AG10803 (cell line): ENCODE measurements at places on chromosomes 7 and 10.
A peak's percentile ranks its signal among the peaks of the same experiment; 100 is the strongest.

DNA sequence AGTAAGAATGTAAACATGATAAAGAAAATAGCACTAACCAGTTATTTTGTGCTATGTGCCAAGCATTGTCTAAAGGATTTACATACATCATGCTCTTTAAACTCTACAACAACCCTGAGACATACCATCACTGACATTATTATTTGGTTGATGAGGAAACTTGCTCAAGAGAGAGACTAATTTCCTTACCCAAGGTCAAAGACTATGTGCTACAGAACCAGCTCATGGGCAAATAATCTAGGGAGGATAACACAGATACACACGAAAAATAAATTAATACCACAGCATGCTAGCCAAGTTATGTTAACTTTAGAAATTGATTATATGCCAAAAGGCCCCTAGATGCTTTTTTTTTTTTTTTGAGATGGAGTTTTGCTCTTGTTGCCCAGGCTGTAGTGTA, 2.7 kb downstream of the ANKRD16 start:
- DNase-seq, result peak; percentile 6

- DNase-seq, result no peak
Observed at GRCh38 chr7:44622342-44623151, 16.1 kb downstream of the OGDH start.

DNA sequence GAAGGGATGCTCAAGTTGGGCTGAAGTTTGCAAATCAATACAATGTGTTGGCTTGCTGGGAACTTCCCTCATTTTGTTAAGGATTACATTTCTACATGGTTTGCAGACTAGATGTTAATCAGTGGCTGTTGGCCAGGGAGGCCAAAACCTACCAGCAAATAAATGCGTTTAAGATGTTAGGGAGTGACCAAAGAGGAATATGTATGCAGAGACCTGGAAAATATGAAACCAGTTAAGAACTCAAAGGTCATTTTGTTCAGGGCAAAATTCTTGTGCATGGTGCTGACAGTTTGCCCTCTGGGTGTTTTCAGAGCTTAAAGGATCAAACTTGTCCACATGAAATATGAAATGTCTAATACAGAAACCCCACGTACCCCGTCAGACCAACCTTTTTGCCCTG, 30.3 kb downstream of the GATA3 start:
- DNase-seq, result no peak

DNA sequence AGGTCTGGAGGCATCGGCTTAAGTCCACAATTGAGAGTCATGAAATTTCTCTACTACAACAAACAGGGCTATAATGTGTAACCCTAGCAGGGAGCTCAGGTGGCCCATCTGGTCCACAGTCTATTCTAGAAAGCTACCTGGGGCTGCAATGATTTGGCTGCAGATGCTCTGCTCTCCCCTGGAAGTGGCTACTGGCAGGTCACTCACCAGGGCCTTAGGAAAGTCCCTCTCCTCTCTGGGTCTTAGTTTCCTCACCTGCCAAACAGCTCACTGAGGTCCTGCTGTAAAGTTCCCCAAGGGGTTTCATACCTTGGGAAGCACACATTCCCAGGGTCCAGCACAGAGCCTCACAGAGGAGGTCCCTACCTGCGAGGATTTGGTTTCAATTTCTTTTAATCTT, 2.5 kb downstream of the IGFBP3 start:
- DNase-seq, result no peak

GRCh38 chr7:145151676-145152075, 315.8 kb upstream of the TPK1 start:
- no peak for DNase-seq

GRCh38 chr7:128194533-128195282, 46.4 kb upstream of the LEP start:
- DNase-seq, result no peak

- DNase-seq, result no peak
Observed at GRCh38 chr10:125134483-125134848, 25.9 kb downstream of the CTBP2 start.

GRCh38 chr10:97843281-97843671, 6.4 kb upstream of the GOLGA7B start:
- no peak for DNase-seq

DNA sequence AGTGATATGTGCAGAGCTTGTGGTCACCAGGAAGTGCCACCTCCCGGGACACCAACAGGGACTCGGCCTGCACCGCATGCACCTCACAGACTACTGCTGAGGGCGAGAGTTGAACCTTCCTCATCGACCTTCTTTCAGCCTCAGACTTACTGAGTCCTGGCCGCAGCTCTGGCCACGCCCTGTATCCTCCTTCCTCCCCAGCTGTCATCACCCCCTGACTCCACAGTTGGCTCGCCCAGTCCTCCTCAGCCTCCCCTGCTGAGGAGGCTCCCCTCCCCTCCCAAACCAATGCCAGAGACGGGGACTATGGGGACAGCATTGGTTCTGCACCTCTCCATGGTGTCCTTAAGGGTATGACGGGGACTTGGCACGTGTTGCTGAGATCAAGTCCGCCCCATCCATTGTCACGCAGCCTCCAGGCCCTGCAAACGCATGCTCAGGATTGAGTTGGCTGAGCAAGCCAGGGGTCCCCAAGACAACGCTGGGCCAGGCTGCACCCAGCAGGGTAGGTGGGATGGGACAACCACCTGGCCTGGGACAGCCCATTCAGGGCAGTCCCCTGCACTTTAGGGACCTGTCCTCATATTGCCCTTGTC, 49.0 kb downstream of the YKT6 start:
- DNase-seq, result no peak

- DNase-seq, result no peak
Observed at GRCh38 chr10:8056378-8056777, 1.9 kb downstream of the GATA3 start.

- no peak for DNase-seq
Observed at GRCh38 chr7:11457419-11457818, 374.6 kb downstream of the THSD7A start.

DNA sequence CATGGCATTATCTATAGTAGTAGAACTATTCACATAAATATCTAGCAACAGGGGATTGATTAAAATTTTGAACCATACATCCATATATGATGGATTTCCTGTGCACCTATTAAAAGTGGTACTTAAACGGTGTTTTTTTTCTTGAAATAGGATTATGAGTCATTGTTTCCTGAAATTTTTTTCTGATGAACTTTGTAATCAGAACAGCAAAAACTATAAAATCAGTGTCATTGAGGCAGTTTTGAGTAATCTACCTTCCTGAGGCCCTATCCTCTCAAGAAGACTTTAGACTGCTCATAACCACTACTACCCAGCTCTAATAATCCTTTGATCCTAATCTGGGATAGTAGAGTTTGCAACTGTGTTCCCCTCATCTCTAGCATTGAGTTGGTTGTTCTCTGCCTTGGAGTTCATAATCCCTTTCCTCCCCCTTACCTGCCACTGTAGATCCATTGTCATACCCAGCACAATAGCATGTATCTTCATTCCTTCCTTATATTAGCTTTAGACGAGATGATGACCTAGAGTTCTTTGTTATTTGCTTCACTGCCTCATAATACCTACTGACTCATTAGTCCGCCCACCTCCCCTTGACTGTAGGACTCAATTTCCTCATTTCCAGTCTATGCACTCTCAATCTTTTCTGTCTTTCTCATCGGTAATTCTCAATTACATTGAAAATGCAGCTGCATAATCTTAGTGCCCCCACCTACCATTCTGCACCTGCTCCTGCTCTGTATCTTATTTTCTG, 133.4 kb downstream of the LRRC4 start:
- no peak for DNase-seq
